Progenitor cell of endocrine pancreas (in vitro differentiated cells): ENCODE measurements at places on chromosomes 1 and 21.

- DNase-seq: no peak
Measured at GRCh38 chr1:47785561-47786271, 211.5 kb downstream of the TRABD2B start.

GRCh38 chr1:36729716-36730510 lies 247.2 kb upstream of the CSF3R start:
- DNase-seq: no peak

DNA sequence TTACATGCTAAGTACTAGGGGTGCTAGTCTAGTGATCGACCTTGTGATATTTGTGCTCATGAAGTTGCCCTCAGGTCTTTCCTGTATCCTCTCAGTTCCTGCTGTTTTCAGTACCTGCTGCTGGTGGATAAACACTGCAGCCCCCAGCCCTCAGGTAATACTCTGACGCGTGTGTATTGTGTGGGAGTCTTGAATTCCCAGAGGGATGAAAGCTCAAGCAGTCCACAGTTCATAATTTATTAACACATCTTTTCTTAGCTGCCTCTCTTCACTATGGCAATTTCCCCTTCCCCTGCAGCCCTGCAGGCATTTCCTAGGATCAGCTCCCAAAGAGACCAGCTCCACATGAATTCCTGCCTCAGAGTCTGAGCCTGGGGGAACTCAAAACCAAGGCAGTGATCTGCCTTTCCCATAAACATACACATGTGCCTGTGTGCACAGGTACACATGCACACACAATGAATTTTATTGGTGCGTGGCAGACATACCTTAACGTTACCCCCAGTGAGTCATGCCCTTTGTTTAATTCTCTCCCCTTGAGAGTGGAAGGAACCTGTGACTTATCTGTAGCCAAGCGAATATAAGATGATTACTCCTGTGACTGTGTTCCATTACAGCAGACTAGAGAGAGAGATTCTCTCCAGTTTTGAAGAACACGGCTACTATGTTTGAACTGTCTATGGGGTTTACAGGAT lies 14.1 kb upstream of the HMGCS2 start:
- no peak for DNase-seq

GRCh38 chr1:31909691-31910090 lies 28.5 kb downstream of the PTP4A2 start:
- DNase-seq: no peak

DNA sequence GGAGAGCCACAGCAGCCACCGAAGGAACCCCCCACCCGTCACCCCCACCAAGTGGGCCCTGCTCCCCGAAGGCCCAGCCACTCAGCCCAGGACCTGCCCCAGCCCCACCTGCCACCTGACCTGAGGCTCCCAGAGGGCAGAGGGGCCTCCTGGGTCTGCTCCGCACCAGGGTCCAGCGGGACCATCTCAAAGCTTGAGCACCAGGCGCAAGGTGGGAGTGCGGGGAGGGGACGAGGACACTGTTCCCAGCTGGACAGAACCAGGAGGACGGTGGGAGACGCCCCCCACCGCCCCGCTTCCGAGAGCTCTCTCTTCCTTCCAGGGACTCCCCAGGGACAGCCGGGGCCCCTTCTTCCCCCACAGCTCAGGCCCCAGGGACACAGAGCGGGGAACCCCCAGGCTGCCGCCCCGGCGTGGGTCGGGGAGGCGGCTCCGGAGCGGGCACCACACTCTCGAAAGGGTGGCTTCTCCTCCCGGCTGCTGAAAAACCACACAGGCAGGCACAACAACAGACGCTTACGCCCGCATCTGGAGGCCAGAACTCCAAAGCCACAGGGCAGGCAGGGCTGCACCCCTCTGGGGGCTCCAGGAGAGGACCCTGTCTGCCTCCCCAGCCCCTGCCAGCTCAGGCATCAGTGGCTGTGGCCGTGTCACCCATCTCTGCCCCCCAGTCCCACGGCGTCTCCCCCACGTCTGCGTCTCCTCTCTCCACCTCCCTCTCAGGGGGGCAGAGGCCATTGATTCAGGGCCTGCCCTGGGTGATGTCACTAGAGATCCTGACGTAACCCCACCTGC lies 1.9 kb upstream of the TTLL10 start:
- no peak for DNase-seq

DNA sequence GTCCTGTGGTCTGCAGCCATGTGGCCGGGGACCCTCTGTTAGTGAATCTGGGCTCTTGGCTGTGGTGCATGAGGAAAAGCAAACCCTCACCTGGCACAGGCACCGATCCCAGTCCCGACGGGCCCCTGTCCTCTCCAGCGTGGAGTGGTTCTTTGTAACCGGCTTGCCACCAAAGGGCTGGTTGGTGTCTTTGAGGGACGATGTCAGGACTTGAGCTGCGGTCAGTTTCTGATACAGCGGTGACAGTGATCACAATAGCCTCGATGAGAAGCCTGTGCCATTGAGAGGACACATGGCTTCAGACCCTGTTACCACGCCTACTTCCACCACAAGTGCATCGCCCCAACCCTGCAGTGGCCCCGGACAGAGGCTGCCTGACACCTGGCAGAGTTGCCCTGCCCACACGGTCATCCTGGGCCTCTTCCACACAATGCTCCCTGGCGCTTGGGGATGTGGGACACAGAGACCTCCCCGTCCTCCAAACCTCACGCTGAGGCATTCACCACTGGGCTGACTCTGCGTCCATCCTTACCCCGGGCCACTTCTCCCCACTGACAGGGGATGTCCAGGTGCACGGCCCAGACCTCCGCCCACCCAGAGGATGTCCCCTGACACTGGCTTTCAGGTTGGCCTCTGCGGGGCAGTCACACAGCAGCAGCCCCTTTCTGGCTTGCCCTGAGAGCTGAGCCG lies 18.8 kb upstream of the ACTRT2 start:
- no peak for DNase-seq

- no peak for DNase-seq
Measured at GRCh38 chr1:14945132-14946010, 208.2 kb upstream of the TMEM51 start.

DNA sequence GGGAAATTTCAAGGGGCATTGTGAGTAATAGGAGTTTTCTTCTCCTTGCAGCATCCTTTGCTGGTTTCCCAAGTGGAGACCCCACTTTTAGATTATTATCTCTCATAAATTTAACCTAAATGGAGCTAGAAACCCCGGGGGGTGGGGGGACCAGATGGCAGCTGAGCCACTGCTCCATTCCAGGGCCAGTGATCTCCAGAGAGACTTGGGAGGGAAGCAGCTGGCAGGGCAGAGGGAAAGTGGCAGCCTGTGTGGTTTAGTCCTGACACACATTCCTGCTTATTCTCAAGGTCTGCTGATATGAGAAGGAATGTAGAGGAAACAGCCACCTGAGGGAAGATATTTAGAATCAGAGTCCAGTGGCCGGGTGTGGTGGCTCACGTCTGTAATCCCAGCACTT lies 16.3 kb downstream of the PCP4L1 start:
- no peak for DNase-seq

DNA sequence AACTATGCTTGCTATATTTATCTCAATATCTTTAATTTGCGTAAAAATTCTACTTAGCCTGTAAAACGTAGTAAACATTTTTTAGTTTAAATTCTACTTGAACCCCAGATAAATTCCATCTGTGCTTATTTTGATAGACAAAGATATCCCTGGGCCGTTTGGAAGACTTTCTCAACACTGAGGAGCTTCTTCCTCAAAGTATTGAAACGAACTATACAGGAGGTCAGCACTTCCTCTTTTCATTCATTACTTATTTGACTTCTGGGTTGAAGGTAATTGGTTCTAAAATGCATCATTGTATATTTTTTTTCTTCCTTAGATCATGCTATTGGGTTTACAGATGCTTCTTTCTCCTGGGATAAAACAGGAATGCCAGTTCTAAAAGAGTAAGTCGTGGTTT lies 74.7 kb downstream of the HSPA13 start:
- no peak for DNase-seq

DNA sequence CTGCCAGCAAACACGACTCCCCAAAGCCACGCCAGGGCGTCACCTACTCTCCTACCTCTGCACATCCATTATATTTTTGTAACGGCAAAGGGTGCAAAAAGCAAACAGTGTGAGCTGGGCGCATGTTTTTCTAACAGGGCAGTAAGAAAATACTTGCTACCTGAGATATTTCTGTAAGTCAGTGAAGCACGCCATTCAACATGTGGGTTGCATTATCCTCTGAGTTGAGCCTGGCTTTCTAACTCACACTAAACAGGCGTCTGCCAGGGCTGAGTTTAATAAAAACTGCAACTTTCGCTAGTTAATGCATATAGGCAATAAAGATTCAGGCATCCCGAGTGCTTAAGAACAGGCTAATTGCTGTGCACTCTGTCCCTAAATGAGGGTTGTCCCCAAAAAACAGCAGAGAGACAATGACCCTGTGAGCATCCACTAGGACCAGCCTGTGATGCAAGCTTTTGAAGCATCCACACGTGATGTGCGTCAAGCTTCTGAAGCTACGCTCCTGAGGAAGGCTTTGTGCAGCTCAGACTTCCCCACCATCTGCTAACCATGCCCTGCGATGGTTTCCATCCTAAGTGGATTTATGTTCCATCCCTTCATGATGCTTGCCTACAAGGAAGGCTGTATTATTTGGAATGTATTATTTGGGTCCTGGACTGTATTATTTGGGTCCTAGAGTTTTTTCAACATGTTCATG lies 70.0 kb upstream of the SIM2 start:
- DNase-seq: no peak

- no peak for DNase-seq
Measured at GRCh38 chr1:34884536-34884935, 25.0 kb upstream of the SMIM12 start.

- no peak for DNase-seq
Measured at GRCh38 chr1:15928971-15929965, 46.6 kb downstream of the ZBTB17 start.

DNA sequence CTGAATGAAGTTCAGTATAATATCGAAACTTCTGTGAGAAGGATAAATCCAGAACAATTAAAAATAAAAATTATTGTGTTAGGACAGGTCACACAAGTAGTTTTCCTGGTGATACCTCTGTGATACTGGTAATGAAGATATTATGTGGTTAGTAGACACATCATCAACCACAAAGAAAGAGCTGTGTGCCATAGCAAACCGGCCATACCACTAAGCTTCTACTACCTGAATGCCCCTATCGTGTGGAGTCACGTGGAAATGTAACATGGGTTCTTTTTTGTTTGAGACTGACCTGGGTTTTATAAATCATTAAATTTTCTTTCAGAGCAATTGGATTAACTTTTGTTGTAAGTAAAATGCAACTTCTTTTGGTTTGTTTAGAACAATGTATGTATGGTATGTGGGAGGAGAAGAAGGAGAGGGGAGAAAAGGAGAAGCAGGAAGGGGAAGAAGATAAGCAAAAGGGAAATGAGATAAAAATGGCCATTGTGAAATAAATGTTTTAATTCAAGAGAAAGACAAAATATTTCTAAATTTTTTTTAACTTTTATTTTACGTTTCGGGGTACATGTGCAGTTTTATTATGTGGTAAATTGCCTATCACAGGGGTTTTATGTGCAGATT lies 58.2 kb upstream of the LRRC8B start:
- DNase-seq: no peak

DNA sequence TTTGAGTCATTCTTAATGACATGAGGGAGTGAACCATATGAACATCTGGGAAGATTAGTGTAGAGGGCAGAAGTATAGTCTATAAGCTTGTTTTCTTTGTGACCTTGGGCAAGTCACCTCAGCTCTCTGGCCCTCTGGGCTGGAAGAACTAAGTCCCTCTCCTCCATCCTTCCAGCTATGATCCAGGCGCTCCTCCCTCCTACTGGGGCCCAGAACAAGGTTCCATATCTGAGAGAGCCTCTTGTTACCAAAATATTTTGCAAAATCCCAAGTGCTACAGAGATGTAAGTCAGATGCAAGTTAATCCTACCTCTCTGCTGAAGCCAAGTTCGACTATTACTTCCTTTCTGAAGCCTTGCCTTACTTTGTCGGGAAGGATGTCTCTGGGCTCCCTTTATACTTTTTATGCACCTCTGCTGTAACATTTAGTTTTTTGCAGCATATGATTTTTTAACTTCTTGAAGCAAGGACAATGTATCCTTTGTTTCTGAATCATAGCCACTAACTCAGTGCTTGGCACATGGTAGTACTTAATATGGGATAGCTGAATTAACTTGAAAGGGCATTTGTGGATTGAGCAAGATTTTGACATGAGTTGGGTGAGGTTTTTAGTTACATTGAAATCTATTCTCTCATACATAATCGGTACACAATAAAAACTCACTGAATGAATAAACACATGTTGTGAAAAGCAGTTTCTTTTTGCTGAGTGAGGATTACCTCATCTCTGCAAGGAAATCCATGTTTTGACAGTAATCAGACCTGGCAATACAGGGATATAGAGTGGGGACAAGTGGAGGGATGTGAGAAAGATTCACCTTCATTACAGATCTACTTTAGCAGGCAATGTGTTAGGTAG lies 54.7 kb upstream of the BEND5 start:
- no peak for DNase-seq

GRCh38 chr1:235357485-235358373 lies 9.5 kb upstream of the TBCE start:
- DNase-seq: no peak

GRCh38 chr1:205122489-205122882 lies 708 bp upstream of the RBBP5 start:
- DNase-seq: no peak

DNA sequence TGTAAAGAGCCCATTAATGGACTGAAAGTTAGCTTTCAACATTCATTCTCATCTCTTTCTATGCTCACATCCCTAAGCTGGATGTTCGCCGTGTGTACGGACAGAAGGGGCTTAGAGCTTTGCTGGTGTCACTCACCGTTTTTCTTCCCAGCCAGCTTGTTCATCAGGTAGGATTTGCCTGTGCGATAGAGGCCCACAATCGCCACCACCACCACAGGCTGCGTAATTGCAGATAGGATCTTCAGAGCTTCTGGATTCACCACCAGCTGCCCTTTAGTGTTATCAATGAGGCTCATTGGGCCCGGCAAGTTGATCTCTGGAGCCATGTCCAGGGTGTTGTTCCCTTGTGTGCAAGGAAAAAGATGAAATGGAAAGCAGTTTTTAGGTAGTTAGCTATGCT lies 4.3 kb downstream of the GBP2 start:
- DNase-seq: no peak

DNA sequence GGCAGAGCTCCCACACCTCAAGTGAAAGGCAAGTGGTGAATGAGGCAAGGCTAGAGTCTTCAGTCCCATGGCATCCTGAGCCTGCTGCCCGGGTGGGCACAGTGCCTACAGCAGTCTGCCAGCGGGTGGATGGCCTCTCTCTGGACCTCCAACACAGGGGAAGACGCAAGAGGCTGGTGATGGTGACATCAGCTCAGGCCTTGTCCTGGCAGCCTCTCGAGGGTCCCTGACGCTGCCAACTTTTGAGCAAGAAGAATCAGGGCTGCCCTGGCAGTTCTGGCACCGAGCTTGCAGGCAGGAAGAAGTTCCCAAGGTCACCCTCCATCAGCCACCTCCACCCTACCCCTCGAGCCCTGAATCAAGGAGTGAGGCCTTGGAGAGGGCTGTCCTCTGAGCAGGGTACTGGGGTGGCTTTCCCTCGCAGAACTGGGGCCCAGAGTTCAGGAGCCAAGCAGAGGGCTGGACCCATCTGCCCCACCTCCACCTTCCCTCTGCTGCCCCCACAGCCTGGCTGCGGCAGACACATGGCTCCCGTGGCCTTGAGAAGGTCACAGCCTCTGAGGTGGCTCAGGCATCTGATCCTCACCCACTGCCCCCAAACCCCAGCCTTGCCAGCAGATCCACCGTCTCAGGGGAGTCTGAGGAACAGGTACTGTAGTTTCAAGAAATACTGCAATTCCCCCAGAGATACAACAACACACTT lies 5.8 kb downstream of the RAP1GAP start:
- no peak for DNase-seq

GRCh38 chr1:94318505-94319030 lies 81.2 kb upstream of the ARHGAP29 start:
- DNase-seq: no peak

GRCh38 chr1:72111662-72112061 lies 170.7 kb downstream of the NEGR1 start:
- DNase-seq: no peak

- no peak for DNase-seq
Measured at GRCh38 chr1:17013491-17014320, 2.0 kb upstream of the ATP13A2 start.
